NCI-H187 (cell line): ENCODE measurements at places on chromosomes 16 and 17.

GRCh38 chr17:549177-550040 lies 165.2 kb downstream of the VPS53 start:
- DNase-seq, result peak; percentile 29

DNA sequence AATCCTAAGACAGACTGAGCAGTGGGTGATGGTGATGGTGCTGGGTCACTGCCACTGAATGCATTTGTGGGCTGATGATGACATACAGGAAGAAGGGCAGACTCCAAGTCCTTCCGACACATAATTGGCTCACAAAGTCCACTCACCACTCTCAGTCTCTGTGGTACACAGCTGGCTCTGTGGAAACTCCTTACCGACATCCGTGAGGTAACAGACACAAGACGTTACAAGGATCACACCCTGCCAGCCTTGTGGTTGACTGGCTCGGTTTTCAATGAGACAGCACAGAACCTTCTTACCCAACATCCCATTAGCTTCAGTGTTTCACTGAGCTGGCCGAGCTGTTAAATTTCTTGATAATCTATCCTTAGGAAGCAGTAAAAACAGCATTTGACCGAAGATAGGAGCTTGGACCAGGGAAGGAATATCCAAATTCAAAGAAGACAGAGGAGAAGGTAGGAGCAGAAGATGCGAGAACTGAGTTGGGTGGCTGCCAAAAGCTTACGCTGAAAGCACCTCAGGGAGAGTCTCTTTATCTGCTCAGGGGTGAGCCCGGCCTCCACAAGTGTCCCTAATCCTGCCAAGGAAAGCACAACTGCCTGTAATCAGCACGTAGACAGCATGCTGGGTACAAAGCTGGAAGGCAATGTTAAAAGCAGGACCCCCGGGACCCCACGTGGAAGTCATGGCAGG lies 5.5 kb upstream of the MXRA7 start:
- no peak for DNase-seq

DNA sequence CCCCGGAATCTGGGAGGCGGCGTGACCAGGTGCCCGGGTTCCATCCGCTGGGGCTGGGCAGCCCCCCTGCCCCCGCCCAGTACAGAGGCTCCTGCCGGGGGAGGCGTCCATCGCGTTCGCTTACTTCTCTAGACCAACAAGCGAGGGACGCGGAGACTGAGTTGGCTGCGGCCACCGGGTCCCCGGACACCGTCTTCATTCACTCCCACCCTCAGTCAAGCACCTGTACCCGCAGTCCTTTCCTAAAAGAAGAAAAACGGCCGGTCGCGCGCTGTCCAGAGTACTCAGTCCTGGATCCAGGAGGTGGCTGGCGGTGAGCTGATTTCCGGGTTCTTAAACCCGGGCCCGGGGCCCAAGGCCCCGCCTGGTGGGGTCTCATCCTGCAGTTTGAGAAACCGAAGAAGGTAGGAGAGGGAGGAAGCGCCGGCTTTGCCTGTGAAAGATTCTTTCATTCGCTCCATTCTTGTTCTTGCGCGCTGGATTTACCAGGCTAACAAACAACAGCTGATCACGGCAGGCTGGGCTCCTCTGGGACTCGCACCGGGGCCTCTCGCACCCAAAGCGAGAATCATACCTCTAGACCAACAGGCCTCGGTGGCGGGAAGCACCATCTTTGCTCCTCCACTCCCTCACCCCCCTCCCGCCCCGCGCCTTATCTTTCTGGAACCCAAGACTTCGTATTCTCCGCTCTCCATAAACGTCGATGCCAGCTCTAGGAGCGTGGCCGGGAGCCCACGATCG lies 17.4 kb upstream of the OR1F1 start:
- no peak for DNase-seq

GRCh38 chr16:50121721-50122445 lies 31.2 kb upstream of the TENT4B start:
- DNase-seq, result no peak

GRCh38 chr17:70109497-70109896 lies 34.5 kb downstream of the KCNJ16 start:
- no peak for DNase-seq

DNA sequence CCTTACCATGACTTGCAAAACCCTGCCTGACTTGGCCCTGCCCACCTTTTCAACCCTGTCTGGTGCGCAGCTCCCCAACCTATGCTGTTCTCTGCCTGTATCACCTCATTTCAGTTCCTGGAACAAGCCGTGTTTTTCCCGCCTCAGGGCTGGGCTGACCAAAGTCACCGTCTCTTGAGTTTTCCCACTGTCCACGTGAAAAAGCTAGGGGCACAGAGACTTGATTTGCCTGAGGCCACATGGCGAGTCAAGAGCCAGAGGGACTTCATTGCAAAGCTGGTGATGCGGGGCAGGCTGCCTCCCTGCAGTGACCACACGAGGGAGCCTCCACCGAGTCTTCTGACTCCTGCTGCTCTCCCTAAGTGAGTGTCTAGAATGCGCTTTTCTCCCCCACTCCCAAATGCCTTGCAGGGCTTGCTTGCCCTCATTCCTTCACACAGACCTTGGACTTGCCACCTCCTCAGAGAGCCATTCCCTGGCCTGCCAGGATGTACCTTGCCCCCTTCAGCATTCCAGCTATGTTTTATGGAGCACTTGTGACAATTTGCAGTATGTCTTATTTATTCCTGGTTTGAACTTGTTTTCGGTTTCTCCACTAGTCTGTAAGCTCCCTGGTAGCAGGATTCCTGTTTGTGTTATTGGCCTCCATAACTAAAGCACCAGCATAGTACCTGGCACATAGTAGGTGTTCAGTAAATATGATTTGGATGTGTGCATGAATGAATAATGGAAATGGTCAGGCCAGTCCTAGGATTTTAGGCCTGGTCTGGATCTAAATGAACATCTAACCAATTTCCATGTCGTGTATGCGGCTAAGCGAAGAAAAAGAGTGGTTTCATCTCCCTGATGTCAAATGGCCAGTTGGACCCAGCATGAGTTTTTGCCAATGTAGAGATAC lies 252.3 kb downstream of the SNX29 start:
- DNase-seq, result no peak

- no peak for DNase-seq
Measured at GRCh38 chr17:76659928-76660655, 16.5 kb upstream of the ST6GALNAC1 start.
